ENCODE measurements at places on chromosomes 7 and 10. TPM values are rescaled to one million over a fixed set of nuclear protein-coding genes. Genes with fewer than 3 reads are reported as not detected.

DNA sequence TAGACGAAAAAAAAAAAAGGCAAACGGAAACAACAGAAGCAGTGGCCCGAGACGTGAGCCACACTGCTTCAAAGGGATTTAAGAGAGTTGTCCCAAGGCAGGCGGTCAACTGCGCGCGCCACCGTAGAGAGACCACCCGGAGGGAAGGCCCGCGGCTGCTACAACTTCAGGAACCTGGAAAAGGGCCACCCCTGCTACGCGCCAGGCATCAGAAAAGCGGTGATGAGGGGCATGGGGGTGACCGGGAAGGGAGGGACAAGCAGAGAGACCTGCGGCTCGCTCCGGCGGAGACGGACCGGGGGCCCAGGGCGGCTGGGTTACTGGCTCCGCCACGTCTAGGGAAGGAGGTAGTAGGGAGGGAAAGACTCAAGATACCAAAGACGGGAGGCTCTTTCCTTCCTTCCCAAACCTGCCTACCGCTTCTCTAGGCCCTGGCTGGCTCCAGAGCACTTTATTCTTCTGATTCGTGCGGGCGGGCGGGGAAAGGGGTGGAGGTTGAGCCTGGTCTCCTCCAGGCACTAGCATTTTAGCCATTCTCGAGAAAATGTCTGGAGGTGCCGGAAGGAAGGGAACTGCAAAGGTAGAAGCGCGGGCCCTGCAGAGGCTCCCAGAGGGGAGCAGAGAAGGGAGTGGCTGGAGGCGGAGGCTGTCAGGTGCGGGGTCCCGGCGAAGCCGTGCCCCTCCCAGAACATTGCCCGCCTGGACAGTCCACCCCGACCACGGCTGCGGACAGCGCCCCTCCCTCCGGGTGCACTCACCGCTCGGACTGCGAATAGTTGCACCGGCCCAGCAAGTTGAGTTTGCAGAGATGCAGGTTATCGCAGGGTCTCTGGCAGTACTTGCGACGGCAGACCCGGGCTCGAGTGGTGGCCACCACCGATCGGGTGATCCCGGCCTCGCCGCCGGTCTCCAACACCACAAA lies 993 bp downstream of the ZC3HAV1 start:
- no peak for DNase-seq

DNA sequence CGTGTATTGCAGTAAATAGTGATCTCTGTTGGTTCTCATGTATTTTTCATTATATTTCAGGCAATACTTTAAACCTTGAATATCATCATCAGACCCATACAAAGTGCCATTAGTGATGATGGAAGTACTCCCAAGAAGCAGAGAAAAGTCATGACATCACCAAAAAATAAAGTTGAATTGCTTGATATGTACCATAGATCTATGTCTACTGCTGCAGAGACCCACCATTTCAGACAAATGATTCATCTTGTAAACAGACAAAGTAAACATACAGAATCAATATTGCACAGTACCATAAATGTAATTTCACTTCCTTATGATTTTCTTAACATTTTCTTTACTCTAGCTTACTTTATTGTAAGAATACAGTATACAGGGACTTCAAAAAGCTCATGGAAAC lies 347.8 kb downstream of the IPMK start:
- DNase-seq: no peak

DNA sequence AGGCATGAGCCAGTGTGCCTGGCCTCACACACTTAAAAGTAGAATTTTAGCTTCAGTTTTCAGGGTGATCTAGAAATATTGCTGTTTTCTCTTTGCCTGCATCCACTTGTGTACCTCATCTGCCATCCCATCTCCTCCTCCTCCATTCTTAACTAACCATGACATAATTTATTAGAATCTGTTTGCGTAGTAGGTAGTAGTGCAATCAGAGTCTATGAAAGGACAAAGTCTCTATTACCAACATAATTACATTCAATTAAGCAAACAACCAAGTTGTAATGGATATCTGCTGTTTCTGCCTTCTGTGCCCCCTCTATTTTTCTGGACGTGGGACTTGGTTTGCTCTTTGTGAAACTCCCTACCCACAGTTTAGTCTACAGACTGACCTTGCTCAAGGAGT lies 72.9 kb downstream of the CDK14 start:
- DNase-seq: no peak

DNA sequence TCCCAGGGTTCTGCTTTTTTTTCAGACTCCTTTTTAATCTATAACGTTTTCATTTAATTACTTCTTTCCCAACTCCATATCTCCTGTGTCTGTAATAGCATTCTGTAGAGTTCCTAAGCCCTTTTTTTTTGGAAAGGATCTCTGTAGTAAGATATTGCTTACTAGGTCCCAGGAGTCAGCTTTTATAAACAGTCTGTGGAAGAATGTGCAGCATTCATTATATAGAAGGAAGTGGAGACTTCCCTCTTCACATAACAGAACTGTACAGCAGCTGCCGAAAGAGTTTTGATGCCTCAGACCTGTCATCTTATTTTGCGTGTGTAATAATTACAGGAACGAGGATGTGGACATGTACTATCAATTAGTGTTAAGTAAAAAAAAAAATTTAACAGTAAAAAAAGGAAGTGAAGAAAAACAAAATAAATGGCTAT lies 7.4 kb upstream of the STEAP4 start:
- no peak for DNase-seq

PCGF5 gene
- total RNA-seq: 27.5 TPM

ANXA8L1 gene
- total RNA-seq: not detected
